ENCODE measurements at places on chromosomes 2 and 18.

DNA sequence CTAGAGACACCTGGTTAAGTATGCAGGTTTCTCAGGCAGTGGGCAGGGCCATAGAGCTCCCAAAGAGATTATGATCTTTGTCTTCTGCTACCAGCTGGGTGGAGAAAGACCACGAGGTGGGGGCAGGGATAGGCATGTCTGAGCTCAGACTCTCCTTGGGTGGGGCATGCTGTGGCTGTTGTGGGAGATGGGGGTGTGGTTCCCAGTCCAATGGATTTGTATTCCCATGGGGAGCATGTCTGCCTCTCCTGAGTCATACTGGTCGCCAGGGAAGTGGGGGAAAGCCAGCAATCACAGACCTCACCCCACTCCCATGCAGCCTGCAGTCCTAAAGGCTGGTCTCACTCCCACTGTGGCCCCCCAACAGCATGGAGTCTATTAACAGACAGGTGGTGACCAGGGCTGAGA lies 31.4 kb upstream of the RHOB start:
- DNase-seq: no peak

GRCh38 chr2:219569041-219569440 lies 2.3 kb downstream of the OBSL1 start:
- DNase-seq: no peak

- DNase-seq: no peak
Observed at GRCh38 chr2:11864724-11865123, 118.3 kb downstream of the LPIN1 start.

DNA sequence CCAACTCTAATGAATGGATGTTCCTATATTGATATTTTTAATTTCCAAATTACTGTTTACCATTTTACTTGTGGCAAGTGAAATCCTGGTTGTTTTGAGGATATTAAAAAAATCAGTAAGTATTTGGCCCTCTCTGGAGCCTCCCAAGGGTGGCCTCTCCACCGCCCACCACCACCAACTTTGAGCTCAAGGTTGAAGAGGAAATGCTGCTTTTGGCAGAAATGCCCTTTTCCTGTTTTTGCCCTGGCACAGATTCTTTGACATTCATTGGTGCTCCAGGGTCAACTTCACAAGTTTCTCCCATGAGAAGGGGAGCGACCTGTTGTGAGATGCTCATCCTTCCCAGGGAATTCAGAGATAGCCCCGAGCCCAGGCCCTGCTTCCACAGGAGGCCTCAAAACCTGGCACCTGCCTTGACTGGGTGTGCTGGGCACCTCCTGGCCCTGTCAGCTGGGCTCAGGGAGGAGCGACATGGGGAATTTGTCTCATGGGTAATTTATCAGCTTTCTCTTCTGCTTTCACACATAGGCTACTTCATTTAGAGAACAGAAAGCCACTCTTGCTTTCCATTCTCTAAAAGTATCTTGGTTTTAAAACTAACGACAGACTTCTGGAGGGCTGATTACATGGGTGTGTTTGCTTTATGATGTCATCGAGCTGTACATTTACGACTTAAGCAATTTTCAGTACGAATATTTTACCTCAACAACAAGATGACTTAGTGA lies 6.9 kb downstream of the CD8A start:
- DNase-seq: no peak

DNA sequence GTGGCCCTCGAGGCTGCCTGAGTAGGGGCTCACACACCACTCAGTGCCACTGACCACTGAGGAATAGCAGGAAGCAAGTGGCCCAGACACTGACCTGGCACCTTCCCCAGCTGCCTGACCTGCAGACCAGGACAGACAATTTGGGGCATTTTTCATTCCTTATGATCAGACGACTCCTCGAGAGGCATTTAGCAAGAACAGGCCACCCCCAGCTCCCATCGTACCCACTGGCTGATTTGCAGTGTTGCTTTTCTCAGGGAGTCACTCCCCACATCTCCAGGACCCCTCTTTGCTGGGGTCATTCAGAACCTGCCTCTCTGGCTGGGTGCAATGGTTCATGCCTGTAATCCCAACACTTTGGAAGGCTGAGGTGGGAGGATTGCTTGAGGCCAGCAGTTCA lies 185.7 kb downstream of the HAUS1 start:
- DNase-seq: no peak

DNA sequence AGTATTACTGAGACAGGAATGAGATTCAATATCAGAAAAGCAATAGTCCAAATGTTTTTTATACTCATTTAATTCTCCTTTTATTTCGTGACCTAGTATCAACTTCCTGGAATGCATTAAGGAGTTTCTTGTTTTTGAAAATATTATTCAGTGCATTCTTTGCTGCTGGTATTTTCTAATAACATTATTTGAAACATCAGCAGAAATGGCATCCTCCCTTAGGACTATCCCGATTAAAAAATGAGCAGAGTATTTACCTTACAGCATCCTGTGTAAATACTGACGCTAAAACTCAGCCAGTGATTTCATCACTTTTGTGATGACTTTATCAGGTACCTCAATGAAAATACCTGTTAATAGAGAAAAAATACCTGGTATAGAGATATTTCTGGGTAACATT lies 16.3 kb downstream of the COL4A3 start:
- no peak for DNase-seq

- DNase-seq: no peak
Observed at GRCh38 chr18:49626842-49627467, 65.1 kb downstream of the LIPG start.

GRCh38 chr2:73386894-73387636 lies 1.4 kb downstream of the ALMS1 start:
- DNase-seq: no peak

- DNase-seq: no peak
Observed at GRCh38 chr2:129301431-129301913, 678.0 kb upstream of the RAB6C start.

- no peak for DNase-seq
Observed at GRCh38 chr2:104965900-104966299, 72.0 kb upstream of the MRPS9 start.

GRCh38 chr2:236639461-236640235 lies 70.0 kb downstream of the ACKR3 start:
- DNase-seq: no peak

DNA sequence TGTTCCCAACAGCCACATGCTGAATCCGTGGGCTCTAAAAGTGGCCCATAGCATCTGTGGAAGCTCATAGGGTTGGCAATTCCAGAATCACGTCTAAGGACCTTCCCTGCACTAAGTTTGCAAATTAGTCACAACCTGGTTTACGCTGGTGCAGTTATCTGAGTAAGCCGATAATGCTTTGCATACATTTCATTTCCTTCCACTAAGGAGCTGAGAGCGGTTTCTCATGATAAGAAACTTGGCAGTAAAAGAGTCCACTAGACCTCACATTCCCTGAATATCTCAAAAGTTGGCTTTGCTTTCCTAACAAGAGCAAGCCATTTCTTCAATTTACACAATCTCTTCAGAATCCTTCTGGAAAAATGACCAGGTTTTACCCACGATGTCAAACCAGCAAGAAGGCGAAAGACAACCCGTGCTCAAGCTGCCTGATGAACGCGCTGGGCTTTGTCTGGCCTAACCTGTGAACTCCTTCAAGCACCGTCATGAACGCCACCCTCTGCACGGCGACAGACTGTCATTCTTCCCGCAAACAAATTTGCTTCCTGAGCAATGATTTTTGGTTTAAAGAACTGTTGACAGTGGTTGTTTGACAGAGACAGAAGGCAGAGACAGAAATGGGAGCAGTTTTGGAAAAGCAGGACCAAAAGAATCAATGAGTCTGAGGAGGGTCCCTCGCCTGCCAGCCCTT lies 73.0 kb upstream of the COPS8 start:
- DNase-seq: peak; percentile 16

DNA sequence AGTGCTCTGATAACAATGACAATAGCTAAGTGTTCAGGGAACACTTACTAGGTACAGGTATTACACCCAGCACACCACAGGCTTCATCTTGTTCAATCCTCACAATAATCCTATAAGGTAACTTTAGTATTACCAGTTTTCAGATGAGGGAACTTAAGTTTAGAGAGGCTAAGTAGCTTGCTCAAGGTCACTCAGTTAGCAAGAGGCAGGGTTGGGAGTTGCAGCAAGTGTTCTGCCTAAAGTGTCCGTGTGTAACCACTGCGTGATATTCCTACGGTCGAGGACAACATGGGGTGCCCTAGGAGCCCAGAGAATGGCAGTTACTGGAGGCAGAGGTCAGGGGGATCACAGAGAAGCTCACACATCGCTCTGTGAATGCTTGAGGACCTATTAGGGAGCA lies 30.2 kb upstream of the EGR4 start:
- no peak for DNase-seq

- DNase-seq: no peak
Observed at GRCh38 chr18:3654442-3655253, 204.7 kb downstream of the TGIF1 start.

GRCh38 chr2:157856187-157856515 lies 20.0 kb downstream of the ACVR1 start:
- no peak for DNase-seq

Measured in AG04450 (cell line).